ENCODE measurements at places on chromosomes 2 and 18.
A peak's percentile ranks its signal among the peaks of the same experiment; 100 is the strongest.

GRCh38 chr2:199458806-199459285 is 1.1 kb upstream of the SATB2 start:
- DNase-seq: peak; percentile 66

DNA sequence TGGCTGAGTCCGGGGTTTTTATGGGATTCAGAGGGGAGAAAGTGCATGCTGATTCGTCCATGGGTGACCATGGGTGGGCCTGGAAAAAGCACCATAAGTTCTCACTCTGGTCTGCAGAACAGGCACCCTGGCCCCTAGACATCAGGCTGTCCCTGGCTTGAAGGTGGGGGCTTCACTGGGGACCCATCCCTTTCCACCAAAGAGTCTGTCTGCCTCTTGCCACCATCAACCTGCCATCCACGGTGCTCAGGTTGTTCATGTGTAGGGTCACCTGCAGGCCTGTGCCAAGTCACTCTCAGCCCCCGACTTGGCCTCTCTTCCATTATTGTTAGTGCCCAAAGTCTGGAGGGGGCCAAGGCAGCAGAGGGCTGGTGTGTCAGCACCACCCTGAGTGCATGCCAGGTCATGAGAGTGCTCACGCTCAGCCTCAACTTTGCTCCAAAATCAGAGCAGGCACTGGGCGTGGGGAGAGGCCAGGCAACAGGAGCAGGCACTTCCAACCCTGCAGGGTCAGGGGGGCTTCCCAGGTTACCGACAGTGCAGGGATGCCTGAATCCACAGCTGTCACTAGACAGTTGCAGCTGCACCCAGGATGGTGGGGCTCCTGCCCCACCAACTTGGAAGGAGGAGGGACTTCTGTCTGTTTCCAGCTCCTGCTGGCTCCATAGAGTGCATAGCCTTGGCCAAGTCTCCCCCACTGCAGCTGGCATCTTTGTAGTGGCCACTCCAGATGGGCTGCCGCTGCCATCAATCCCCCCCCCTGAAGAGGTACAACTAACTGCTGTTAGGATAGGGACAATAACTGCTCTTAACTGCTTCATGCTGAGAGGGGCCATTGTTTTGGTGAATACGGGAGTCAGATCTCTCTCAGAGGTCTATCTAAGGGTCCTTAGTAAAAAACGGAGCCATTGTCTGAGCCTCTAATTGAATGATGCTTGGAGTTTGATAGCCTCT is 209.3 kb downstream of the AKAIN1 start:
- DNase-seq: no peak

GRCh38 chr2:161825429-161825828 is 201.2 kb downstream of the SLC4A10 start:
- no peak for DNase-seq

GRCh38 chr18:63604791-63605567 is 17.8 kb downstream of the SERPINB13 start:
- DNase-seq: no peak

DNA sequence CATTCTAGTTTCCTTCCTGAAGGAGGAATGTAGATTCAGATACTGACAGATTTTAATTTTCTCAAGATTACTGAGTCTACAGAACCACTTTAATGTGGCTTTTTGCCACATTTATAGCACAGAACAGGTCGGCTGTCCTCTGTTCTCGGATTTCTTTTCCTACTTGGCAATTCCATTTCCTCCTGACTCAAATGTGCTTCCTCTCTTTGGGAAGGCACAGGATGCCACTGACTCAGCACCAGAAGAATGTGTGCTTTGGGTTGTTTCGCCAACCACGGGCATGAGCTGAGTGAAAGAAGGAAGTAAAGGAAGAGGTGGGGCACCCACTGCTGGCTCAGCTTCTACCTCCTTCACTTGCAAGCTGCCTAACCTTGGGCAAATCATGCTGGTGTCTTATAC is 970.6 kb upstream of the ACVR2A start:
- peak; percentile 45 for DNase-seq

GRCh38 chr2:108418416-108418815 is 30.6 kb upstream of the GCC2 start:
- DNase-seq: no peak

- no peak for DNase-seq
These were observed 13.5 kb upstream of the SFXN5 start for GRCh38 chr2:73084971-73085370.

- DNase-seq: no peak
These were observed 492.3 kb upstream of the VRK2 start for GRCh38 chr2:57554348-57554747.

DNA sequence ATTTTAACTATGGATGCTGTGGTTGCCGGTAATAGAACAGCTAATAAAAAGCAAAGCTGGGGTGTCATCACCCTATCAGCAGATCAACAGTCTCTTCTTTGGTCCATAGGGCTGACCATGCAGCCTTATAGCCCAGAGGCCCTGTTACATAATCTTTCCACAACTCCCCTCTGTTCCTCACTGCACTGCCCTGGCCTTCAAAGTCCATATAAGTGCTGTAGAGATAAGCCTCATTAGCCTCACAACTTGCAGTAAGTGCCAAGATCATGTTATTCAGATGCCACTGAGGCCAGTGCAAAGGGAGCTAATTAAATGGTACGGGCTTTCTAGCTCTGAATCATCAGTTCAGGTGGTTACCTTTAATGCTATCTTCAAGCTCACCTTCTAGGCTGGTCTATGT is 89.7 kb upstream of the CXCR4 start:
- no peak for DNase-seq

DNA sequence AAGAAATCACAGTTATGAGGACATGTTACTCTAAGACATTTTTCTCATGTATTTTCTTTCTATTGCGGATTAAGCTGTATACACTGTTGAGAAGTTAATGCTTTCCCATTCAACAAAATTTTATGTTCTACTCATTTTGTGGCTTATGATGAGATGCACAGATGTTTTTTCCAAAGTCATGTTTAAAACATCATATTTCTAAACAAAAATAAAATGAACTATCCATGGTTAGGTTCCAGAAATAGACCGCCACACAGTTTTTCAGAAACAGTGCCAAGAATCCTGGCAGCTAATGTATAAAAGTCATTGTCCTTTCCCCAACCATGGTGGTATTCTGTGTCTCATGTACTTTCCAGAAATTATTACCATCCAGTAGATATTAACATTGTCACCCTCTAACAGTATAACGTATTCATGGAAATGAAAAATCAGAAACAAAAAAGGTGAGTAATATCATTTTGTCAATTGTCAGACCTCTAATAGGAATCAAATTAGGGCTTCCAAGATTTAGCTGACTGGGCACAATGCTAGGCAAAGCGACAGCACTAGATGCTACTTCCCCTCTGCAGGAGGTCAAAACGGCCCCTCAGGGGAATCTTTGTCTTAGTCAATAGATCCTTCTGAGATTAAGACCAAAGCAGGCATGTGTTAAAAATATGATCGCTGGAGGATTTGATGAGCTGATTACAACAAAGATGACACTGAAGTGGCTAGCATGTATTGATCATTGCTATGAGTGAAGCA is 54.4 kb upstream of the ZNF397 start:
- DNase-seq: no peak

- DNase-seq: no peak
These were observed 559.8 kb upstream of the REG3G start for GRCh38 chr2:78465707-78466106.

- no peak for DNase-seq
These were observed 11.9 kb downstream of the GNLY start for GRCh38 chr2:85706063-85706462.

GRCh38 chr18:40866013-40866645 is 1088.9 kb upstream of the PIK3C3 start:
- no peak for DNase-seq

GRCh38 chr2:199928626-199929025 is 17.5 kb downstream of the C2orf69 start:
- no peak for DNase-seq

GRCh38 chr2:26605195-26605998 is 35.8 kb downstream of the CIB4 start:
- no peak for DNase-seq

- no peak for DNase-seq
These were observed 395.8 kb downstream of the LNPK start for GRCh38 chr2:175606010-175606841.

- DNase-seq: no peak
These were observed 60.0 kb downstream of the SLC16A14 start for GRCh38 chr2:230008708-230009066.

- DNase-seq: no peak
These were observed 372.2 kb downstream of the DSEL start for GRCh38 chr18:67144329-67144728.

- DNase-seq: no peak
These were observed 26.0 kb downstream of the ADRA2B start for GRCh38 chr2:96090196-96090926.

- peak; percentile 48 for DNase-seq
These were observed 25.3 kb upstream of the RPL31 start for GRCh38 chr2:100976645-100977391.

- no peak for DNase-seq
These were observed 367.0 kb upstream of the RAB12 start for GRCh38 chr18:8242151-8242696.

GRCh38 chr2:65372619-65373018 is 59.8 kb downstream of the SPRED2 start:
- no peak for DNase-seq

GRCh38 chr18:50507120-50507590 is 52.7 kb upstream of the MAPK4 start:
- DNase-seq: no peak

- no peak for DNase-seq
These were observed 7.9 kb downstream of the MTERF4 start for GRCh38 chr2:241094172-241094571.

- peak; percentile 65 for DNase-seq
These were observed 1.3 kb downstream of the RTP5 start for GRCh38 chr2:241870611-241871537.

- DNase-seq: peak; percentile 68
These were observed 115.1 kb downstream of the EML6 start for GRCh38 chr2:54838585-54839035.

- no peak for DNase-seq
These were observed 12.8 kb upstream of the ALPP start for GRCh38 chr2:232365621-232366321.

DNA sequence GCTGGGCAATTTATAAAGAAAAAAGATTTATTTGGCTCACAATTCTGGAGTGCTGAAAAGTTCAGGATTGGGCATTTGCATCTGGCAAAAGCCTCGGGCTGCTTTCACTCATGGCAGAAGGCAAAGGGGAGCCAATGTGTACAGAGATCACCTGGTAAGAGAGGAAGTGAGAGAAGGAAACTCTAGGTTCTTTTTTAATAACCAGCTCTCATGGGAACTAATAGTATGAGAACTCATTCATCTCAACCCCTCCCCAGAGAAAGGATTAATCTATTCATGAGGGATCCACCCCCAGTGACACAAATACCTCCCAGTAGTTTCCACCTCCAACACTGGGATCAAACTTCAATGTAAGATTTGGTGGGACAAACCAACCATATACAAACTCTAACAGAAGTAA is 129.0 kb downstream of the EVA1A start:
- no peak for DNase-seq

DNA sequence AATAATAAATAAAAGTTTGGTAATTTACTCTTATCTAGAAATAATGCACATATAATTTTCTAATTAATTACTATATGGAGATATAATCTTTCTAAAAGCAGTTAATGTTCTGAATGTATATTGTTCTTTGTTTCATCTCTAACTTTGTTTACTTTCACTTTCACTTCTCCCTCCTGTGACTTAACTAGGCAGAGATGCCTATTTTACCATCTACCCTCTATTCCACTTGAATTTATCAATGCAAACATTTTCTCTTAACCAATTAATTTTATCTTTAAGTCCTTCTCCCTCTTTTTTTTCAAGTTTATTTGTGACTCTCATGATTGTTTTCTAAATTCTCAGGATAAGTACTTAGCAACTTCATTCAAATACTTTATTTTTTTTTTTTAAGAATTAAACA is 55.1 kb upstream of the IL1RL1 start:
- no peak for DNase-seq

GRCh38 chr2:169361706-169362117 is 622 bp downstream of the LRP2 start:
- DNase-seq: no peak

DNA sequence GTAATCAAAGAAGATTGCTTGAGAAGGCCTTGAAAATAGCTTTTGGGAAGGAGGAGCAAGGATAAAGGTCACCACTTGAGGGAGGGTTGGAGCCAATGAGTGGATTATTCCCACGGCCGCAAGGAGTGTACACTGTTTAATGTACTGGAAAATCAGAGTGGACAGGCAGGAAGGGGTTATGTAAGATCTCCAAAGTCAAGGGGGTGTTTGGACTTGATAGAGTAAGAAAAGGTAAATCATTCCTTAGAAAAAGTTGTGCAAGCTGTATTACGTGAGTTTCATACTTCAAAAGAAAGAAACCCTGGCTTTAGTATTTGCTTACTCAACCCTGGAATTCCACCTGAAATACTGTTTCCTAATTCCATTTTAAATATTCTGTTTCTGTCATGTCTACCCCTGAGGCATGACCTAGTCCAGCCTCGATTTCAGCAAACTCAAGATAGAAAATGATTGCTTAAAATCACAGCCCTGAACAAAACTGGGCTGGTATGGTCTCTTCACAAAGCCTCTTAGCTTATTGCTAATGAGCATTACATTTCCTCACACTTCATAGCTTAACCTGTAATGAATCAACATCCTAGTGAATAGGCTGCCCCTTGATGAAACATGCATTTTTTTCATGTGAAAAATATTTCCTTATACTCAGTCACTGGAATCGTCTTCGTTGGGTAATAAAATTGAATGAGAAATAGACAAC is 1.1 kb downstream of the MREG start:
- DNase-seq: no peak

GRCh38 chr18:8681196-8681595 is 24.2 kb upstream of the MTCL1 start:
- no peak for DNase-seq

DNA sequence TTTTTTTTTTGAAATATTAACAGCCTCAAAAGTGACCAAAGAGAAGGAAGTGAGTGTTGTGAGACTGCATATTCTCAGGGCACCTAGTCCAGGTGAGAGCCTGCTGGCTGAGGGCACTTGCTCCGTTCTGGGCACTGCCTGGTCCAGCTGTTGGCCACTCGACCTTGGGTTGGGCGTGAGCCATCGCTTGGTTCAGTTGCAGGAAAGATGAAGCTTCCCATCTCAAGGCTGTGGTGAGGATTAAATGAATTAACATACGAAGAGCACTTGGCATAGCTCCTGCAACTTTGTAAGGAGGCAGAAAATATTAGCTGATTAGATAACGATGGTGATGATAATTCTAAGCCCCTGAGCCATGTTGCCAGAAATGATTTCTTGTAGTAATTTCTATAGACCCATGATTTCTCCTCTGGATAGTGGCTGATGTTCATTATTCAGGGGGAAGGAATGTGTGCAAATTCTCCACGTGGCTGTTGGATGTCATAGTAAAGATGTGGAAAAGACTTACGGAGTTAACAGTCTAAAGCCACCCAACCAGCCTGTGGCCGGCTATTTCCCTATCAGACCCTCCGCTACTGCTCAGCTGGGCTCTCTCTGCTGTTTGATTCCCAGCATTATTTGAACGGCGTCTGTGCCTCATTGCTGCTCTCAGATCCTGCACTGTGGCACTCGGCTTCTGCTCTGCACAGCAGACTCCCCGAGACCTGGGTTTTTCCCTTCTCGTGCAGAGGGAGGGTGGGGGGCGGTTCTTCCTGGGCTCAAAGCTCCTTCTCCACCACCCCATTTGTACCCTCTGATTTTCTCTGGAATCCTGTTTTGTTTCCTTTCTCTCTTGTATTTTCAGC is 221.1 kb downstream of the GALR1 start:
- no peak for DNase-seq

- no peak for DNase-seq
These were observed 76.0 kb downstream of the RFTN2 start for GRCh38 chr2:197599285-197599965.

GRCh38 chr2:44975571-44976450 is 33.4 kb downstream of the SIX2 start:
- no peak for DNase-seq

GRCh38 chr2:178109813-178110212 is 2.4 kb upstream of the RBM45 start:
- no peak for DNase-seq

Data from Right ventricle myocardium inferior (tissue), 1 donor.